RWPE2 (cell line): ENCODE measurements at places on chromosomes 11 and 22.

GRCh38 chr22:47171441-47172221 is 409.2 kb downstream of the TBC1D22A start:
- DNase-seq, result no peak

DNA sequence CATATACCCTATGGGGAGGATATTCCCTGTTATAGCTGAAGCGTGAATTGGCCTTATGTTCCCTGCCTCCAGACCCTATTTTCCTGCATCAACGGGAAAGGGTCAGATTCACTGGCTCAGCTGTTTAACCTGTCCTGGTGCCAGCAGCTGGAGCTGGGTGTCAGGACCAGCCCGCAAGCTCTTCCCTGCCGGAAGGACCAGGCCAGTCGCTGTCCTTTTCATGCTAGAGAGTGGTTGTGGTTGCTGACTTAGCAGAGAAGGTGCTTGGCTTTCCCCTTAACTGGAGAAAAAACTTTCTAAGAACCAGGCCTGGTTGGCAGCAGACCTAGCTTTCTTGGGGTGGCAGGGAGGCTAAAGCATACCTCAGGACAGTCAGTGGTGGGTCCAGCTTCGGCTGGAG is 5.2 kb upstream of the SREBF2 start:
- no peak for DNase-seq

DNA sequence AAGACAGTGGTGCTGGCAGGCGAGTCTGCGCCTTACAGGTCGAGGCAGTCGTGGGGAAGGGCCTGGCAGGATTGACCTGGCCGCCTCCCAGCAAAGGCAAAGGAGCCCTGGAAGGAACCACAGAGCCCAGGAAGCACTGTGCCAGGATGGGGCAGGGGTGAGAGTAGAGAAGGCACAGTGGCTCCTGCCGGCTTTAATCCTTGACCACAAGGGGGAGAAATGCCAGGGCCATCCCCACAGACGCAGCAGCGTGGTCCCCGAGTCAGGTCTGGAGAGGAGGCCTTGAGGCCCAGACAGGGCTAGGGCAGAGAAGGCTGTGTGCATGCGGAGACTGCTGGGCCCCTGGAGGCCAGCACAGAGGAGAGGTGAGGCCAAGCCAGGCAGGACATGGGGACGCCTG is 9.9 kb upstream of the NDUFS8 start:
- no peak for DNase-seq

- DNase-seq, result no peak
These were observed 4.0 kb upstream of the FCHSD2 start for GRCh38 chr11:73145986-73146575.

- no peak for DNase-seq
These were observed 21.9 kb upstream of the SORL1-AS1 start for GRCh38 chr11:121474680-121475079.

DNA sequence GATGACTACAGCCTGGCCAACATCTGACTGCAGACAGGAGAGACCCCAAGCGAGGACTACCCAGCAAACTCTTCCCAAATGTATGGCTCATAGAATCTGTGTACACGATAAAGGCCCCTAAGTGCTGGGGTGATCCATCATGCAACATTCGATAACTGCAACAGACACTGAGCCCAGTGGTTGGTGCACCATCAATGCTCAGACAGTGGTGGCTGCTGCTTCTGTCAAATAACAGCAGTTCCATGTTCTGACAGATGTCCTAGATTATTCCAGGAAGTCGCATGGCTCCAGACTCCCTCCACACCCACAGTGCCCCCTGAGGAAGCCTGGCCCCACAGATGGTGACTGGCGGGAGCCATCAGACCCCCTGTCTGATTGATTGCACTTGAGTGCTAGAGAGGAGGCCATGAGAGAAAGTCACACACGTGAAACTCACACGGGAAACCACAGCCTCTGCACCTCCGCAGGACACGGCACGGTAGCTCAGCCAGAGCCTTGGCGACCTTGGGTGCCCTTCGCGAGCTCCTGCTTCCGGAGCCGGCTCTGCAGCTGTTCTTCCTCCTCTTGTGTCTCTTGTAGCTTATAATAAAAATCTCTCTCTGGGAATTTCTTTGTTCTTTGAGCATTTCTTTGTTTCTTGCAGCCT is 1155.9 kb downstream of the TBC1D22A start:
- DNase-seq, result no peak

DNA sequence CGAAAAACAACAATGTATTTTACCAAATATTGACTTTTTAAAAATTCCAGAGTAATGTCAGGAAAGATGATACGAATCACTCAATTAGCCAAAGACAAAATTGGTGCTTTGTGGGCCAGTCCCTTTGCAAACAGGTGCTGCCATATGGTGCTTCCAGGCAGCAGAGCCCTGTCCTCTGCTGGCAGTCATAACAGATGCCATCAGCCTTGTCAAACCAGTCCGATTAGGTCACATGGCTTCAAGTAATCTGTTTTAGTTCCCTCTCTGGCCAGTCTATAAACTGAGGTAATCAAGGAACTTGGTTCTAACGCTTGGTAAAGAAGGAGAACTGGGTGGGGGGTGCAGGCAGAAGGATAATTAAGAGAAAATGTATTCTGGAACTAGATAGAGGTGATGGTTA is 49.1 kb upstream of the CAPRIN1 start:
- DNase-seq, result no peak

GRCh38 chr11:30489076-30489475 is 97.1 kb downstream of the MPPED2 start:
- DNase-seq, result no peak
